AML-193 (cell line): ENCODE measurements at places on chromosomes 12 and 14.

- DNase-seq: no peak
Observed at GRCh38 chr14:90656973-90657372, 159.3 kb downstream of the TTC7B start.

DNA sequence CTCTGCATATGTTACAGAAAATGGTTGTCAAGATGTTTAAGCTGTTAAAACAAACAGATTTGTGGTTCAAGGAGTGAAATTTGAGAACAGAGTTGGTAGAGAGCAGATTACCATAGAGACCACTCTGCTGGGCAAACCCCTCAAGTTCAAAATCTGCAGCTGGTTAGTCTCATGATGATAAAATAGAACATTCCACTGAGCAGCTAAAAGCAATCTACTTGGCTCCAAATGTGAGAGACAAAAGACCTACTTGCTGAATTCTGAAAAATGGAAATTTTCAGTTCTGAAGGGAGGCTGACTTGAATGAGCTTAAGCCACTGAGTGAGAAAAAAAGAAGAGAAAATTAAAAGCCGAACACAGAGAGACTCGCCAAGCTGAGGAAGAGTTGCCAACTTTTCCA lies 519.3 kb downstream of the NOVA1 start:
- no peak for DNase-seq

GRCh38 chr12:121799156-121799841 lies 4.5 kb upstream of the SETD1B start:
- peak; percentile 9 for DNase-seq

DNA sequence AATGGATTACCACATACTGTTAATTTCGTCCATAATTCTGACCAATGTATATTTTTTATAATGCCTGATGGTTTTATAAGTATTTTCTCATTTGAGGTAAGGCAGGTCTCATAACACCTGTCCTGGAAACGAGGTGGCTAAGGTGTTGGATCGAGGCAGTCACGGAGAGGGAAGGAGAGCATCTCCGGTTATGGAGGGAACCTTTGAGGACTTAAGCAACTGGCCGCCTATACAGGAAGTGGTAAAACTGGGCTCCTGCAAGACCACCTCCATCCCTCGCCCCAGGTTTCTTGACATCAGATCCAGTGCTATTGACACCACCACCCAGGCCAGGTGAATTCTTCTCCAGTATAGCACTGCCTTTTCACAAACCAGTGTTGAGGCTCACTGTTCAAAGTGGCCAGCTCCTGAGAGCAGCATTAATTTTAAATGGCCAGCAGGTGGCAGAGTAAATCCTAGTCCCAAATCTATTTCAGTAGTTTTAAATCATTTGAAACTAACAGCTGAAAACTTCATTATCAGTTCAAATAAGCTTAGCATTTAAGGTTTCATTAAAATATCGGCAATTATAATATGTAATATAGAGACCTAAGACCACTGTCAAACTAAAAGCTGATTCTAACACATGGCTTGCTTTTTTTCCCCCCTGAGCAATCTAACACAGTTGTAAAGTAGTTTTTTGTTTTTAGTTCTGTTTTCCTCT lies 100.8 kb downstream of the PPM1A start:
- peak; percentile 35 for DNase-seq

DNA sequence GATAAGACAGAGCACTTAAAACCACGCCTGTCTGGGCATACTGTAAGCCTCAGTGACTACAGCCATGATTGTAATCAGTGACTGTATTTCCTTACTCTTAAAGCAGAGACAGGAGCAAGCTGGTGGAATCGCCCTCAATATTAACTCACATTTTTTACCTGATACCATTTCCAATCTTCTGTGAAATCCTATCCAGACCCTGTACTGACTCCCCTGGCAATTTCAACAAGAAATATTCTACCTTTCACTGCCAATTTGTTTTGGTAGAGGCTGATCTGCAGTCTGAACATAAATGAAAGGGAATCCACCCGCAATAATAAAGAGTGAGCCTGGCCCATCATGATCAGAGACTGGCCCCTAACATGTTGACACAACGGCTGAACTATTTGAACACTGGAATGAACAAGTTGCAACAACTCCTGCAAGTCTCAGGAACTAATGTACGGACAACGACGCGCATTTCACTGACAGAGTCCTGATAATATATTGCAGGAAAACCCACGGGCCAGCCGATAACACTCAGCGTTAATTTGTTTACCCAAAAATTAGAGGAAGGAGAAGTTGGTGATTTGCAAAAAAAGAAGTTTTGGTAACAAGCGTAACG lies 195.5 kb upstream of the BTG1 start:
- DNase-seq: no peak

GRCh38 chr12:126719912-126720705 lies 1546.9 kb upstream of the TMEM132C start:
- DNase-seq: no peak

- DNase-seq: no peak
Observed at GRCh38 chr12:11981121-11981733, 89.5 kb upstream of the BCL2L14 start.

DNA sequence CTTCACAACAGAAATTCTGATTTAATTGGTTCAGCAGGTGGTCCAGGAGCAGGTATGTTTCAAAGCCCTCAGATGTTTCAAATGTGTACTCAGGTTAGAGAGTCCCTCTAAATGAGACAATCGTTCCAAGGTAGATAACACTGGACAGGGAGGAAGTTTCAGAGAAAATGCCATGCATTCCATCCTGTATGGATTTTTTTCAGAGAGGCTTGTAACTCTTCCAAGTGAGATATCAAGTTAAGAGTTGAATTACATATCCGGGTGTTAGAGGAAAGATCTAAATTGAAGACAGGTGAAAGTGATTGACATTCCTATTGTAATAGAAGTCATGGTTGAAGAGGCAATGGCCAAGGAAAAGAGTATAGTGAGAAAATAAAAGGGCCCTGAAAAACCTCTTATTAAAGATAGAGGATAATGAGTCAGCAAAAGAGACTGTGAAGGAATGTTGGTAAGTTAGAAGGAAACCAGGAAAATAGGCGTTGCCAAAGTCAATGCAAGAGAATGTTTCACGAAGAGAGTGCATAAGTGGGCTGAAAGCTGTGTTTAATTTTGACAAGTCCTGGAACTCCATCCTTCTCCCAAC lies 105.8 kb downstream of the BMP4 start:
- no peak for DNase-seq

GRCh38 chr12:65329721-65330120 lies 51.2 kb downstream of the MSRB3 start:
- no peak for DNase-seq

DNA sequence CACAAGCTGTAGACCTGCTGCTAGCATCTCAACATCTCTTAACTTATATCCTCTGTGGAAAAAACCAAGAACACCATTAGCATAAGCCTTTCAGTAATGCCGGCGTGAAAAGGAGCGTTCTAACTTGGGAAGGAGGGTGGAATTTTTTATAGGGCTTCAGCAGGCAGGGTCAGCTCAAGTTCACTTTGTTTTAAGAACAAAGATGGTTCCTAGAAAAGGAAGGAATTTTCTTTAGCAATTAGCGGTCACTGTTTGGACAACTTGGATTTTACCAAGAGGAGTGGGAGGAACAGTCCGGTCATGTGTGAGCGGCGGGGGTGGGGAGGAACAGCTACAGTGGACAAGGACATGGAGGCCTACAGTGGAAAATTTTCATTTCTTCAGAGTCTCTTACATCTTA lies 35.9 kb downstream of the BBS10 start:
- DNase-seq: no peak

- no peak for DNase-seq
Observed at GRCh38 chr12:68178774-68179439, 19.4 kb upstream of the IFNG start.

- no peak for DNase-seq
Observed at GRCh38 chr14:89331398-89331797, 85.6 kb downstream of the FOXN3 start.

DNA sequence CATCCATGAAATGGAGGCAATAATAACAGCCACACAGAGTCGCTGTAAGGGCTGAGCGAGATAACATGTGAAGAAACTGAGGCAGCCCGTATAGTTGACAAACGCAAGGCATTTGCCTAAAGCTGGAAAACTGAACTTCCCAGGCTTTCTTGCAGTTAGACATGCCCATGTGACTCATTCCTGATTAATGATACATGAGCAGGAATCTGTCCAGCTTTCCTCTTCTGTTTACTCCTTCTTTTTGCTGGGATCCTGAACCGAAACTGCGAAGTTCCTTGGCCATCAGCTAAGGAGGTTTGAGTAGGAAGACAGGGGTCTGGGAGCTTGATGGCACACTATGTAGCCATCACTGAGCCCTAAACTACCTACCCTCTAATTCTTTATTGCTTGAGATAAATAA lies 52.2 kb downstream of the ST8SIA1 start:
- DNase-seq: no peak

DNA sequence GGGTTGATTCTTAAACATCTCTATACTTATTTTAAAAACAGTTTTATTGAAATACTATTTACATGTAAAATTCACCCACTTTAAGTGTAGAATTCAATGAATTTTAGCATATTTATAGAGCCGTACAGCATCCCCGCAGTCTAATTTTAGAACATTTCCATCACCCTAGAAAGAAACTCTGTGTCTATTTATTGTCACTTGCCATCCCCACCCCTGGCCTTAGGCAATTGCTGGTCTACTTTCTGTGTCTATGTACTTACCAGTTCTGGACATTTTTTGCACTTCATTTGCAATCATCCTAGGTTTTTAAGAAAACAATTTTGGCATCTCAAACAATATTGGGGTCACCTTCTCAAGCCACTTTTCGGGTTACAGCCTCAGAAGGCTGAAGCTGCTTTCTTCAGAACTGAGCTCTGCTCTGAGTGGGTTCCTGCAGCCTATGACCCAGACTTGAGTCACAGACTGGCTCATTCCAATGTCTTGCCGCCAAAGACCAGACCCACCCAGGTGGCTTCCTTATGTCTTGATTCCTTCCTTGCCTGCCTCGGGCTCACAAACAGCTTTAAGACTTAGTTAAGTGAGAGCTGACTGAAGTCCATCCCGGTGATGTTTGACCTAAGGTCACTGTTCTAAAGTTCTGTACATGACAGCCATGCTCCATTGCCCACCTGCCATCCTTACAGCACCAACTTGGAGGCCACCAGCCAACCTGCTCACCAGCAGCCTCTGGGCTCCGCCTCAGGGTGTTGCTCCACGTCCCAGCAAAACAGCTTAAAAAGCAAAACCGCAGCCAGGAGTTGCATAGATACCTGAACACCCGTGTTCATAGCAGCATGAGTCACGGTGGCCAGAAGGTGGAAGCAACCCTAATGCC lies 131.5 kb downstream of the CHST11 start:
- no peak for DNase-seq

DNA sequence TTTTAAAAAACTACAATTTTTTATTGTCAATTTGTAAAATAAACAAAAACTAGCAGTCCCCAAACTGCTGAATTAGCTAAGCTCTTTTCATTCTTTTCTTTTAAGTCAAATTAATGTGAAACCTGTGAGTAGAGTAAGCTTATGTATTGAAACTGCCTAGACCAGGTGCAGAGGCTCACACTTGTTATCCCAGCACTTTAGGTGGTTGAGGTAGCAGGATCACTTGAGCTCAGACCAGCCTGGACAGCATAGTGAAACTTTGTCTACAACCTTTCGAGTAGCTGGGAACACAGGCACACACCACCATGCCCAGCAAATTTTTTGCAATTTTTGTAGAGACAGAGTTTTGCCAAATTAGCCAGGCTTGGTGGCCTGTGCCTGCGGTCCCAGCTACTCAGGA lies 26.4 kb downstream of the SCFD1 start:
- DNase-seq: no peak

DNA sequence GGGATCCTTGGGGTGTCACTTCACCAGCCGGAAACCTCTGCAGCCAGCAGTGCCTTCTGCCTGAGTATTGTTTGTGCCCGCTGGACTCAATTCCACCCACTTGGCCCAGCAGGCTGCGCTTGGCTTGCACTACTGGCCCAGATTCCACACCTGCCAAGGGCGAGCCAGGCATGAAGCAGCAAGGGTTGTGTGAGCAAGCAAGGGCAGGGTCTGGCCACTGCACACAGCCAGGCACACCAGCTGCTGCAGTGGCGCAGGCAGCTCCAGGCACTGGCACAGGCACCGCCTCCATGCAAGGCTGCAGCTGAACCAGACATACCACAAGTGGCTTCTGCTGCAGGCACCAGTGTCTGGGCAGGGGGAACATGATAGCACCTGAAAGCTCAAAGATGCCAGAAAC lies 99.5 kb downstream of the NUAK1 start:
- no peak for DNase-seq

DNA sequence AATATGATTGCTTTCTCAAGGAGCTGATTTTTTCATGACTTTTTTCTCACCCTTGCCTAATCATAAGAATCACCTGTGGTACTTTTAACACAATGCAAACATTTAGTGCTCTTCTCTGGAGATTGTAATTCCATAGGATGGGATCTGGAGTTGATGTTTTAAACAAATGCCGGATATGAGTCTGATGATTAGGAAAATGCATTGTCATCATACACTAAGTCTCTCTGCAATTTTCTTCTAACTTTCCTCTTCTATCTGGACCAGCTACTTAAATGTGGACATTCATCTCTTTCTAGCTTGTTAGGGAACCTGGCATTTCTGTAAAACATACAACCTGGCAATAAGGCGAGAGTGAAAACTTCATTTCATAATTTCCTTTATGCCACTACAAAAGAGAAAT lies 23.5 kb downstream of the PMCH start:
- DNase-seq: no peak

GRCh38 chr12:57767305-57767698 lies 424 bp upstream of the CYP27B1 start:
- no peak for DNase-seq

- no peak for DNase-seq
Observed at GRCh38 chr12:110948041-110948440, 27.7 kb upstream of the MYL2 start.

- no peak for DNase-seq
Observed at GRCh38 chr12:12686925-12687324, 9.1 kb downstream of the GPR19 start.

DNA sequence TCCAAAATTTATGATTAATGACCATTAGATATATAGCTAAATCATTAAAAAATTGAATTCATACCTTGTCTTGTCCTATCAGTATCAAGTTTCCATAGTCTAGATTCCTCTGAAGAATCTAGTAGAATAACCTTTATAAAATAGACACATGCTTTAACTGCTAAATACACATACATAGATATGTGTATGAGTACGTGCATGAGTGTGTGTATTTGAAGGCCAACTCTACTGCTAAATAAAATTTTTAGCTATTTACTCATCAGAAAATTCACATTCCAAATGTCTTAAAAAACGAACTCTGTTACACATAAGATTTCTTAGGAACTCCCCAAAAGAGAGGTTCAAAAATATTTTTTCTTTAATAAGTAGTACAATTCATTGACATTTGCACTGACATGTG lies 233.0 kb downstream of the SSPN start:
- no peak for DNase-seq

- DNase-seq: no peak
Observed at GRCh38 chr12:9052610-9053009, 63.1 kb downstream of the A2M start.
